Aorta (tissue), 5 donors: ENCODE measurements at places on chromosomes 2 and 18. TPM values are rescaled to one million over a fixed set of nuclear protein-coding genes. Genes with fewer than 3 reads are reported as not detected.

- no peaks in the 10 kb centered on the region for H3K36me3 ChIP-seq
- H3K27ac ChIP-seq, result no peak overlapping the region
- peaks cover 6% of the 10 kb centered on the region for H3K4me1 ChIP-seq
- no peak overlapping the region for H3K4me3 ChIP-seq
Measured at GRCh38 chr2:157256626-157257025, 879 bp upstream of the GALNT5 start.

GRCh38 chr2:103605071-103605780, 843.4 kb downstream of the TMEM182 start:
- no peak overlapping the region for H3K4me3 ChIP-seq
- H3K36me3 ChIP-seq, result no peaks in the 10 kb centered on the region
- H3K4me1 ChIP-seq, result no peaks in the 10 kb centered on the region
- H3K27me3 ChIP-seq, result no peaks in the 10 kb centered on the region

The DES gene
- 282 TPM for total RNA-seq

DNA sequence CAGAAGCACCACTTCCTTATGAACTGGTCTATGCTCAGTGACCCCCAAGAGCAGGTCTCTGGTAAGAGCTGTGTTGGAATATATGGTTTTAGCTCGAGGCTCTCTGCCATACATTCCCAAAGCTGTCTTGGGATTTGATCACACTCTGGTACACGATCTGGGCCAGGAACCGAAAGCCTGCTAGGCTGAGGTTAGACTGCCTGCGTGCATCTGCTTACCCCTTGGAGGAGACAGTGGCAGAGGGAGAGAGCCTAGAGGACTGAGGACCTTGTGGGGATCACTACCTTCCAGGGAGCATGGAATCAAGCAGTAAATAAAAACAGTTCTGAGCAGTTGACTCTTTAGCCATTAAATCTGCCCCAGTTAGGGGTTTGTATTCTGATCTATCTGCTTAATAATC, 63.7 kb downstream of the ZNF532 start:
- no peaks in the 10 kb centered on the region for H3K4me1 ChIP-seq
- peak overlapping the region; percentile 27 for H3K4me3 ChIP-seq

The CHRNA1 gene
- total RNA-seq, result not detected

The MTA3 gene
- total RNA-seq, result 50.7 TPM

- no peaks in the 10 kb centered on the region for H3K27me3 ChIP-seq
- H3K4me1 ChIP-seq, result no peaks in the 10 kb centered on the region
- no peak for DNase-seq
- H3K27ac ChIP-seq, result no peak overlapping the region
- no peak overlapping the region for H3K4me3 ChIP-seq
- H3K36me3 ChIP-seq, result no peaks in the 10 kb centered on the region
Measured at GRCh38 chr2:27249891-27250651, 12.8 kb downstream of the SLC30A3 start.

DNA sequence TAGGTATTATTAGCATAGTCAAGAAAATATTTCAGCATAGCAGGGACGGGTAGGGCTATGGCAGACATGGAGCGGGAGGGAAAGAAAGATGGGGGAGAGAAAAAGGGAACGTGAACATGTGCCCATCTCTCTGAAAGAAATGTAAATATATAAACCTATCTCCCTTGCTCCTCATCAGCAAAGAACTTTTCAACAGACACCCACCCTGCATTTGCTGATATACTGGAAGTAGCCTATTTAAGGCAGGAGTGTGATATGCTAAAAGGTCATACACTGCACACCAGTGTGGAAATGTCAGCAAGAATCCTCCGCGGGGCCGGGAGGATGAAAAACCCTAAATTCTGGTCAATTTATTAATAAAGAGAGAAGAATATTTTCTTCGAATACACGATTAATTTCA, 1.7 kb downstream of the MBOAT2 start:
- H3K4me3 ChIP-seq, result no peak overlapping the region
- H3K27ac ChIP-seq, result no peak overlapping the region

DNA sequence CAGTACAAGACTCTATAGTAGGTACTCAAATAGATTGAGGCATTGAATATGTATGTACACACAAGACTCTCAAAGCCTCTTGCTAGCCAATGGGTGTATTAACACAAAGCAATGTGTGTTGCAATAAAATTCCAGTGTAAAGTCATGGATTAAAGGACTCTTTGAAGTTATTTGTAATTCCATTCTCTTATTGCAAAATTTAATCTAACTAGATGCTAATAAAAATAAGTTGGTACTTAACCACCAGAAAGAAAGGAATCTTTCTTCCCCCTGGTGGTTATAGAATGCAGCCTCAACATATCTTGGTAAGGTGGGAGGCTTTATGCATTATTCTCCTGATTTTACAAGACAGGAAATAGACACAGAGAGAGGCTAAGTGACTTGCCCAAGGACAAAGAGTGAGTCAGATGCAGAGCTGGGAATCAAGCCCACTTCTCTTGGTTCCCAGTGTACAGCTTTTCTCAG, 18.0 kb downstream of the LRP1B start:
- no peak for DNase-seq
- no peaks in the 10 kb centered on the region for H3K36me3 ChIP-seq
- no peaks in the 10 kb centered on the region for H3K4me1 ChIP-seq
- H3K27me3 ChIP-seq, result no peaks in the 10 kb centered on the region
- no peak overlapping the region for H3K27ac ChIP-seq

GRCh38 chr2:228417956-228418355, 236.5 kb upstream of the SPHKAP start:
- no peaks in the 10 kb centered on the region for H3K4me1 ChIP-seq
- H3K36me3 ChIP-seq, result no peaks in the 10 kb centered on the region
- DNase-seq, result no peak
- no peaks in the 10 kb centered on the region for H3K27me3 ChIP-seq
- no peak overlapping the region for H3K27ac ChIP-seq
- no peak overlapping the region for H3K4me3 ChIP-seq

The COL6A3 gene
- total RNA-seq, result 190 TPM

- H3K27ac ChIP-seq, result no peak overlapping the region
- no peaks in the 10 kb centered on the region for H3K36me3 ChIP-seq
- H3K27me3 ChIP-seq, result no peaks in the 10 kb centered on the region
- no peak for DNase-seq
- H3K4me3 ChIP-seq, result no peak overlapping the region
Measured at GRCh38 chr18:73479477-73479876, 611.7 kb upstream of the NETO1 start.

DNA sequence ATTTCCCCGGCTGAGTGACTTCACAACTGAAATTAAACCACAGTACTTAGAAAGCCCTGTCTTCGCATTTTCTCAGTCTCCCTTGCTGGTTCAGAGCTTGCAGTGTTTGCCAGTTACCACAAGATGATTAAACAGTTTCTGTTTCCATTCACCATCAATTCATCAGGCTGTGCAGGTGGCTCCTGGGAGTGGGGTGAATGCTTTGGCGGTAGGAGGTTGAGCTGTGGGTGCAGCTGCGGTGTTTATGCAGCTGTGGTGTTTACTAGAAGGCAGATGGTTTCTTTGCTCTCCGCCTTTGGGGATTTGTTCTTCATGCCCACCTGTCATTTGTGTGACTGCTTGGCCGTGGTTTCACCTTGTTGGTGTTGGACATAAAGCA, 16.1 kb downstream of the ACOXL start:
- H3K4me3 ChIP-seq, result no peak overlapping the region
- no peaks in the 10 kb centered on the region for H3K36me3 ChIP-seq
- no peaks in the 10 kb centered on the region for H3K27me3 ChIP-seq
- H3K4me1 ChIP-seq, result no peaks in the 10 kb centered on the region
